ENCODE measurements at places on chromosomes 12 and 14.

- no peak for DNase-seq
Measured at GRCh38 chr12:88638966-88639760, 58.9 kb upstream of the KITLG start.

GRCh38 chr12:101982307-101982706 lies 79.5 kb downstream of the WASHC3 start:
- no peak for DNase-seq

DNA sequence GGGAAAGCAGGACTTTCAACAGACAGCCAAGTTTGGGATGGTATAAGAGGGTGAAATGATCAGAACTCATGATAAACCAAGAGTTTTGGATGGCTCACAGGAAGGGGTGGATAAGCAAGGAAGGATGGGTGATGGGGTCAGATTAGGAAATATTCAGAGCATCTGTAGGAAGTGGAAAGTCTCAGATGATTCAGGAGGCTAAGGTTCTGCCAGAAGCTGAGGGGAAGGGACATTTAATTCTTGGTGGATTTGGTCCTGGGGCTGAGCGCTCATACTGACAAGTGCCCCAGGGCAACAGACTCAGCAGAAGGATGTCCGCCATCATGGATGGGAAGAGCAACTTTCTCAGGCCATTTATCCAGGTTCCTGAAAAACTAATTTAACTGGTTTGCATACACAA lies 28.4 kb upstream of the BDKRB2 start:
- no peak for DNase-seq

GRCh38 chr14:100031506-100032281 lies 33.5 kb upstream of the EVL start:
- no peak for DNase-seq

GRCh38 chr14:91884664-91885063 lies 17.3 kb upstream of the TC2N start:
- no peak for DNase-seq

DNA sequence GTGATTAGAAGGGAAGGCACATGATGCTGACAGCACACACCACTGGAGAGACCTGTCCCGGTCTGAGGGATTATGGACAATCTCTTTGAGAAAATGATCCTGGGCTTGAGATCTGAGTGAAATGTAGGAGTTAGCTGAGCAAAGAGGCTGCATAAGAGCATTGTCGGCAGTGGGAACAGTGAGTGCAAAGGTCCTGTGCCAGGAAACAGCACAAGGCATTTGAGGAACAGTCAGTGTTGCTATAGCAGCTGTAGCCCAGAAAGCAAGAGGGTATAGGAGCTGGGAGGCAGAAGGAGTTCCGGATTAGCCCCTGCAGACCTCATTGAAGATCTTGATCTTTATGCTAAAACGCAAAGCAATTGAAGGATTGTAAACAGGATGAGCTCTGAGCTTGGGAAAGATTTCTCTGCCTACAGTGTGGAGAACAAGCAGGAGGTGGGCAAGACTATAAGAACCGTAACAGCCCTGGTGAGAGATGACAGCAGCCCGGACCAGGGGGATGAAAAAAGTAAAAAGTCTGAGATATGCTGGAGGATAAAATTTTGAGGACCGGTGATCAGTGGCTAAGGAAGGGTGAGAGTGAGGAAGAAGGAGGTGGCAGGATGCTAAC lies 28.5 kb downstream of the CFL2 start:
- DNase-seq = no peak

DNA sequence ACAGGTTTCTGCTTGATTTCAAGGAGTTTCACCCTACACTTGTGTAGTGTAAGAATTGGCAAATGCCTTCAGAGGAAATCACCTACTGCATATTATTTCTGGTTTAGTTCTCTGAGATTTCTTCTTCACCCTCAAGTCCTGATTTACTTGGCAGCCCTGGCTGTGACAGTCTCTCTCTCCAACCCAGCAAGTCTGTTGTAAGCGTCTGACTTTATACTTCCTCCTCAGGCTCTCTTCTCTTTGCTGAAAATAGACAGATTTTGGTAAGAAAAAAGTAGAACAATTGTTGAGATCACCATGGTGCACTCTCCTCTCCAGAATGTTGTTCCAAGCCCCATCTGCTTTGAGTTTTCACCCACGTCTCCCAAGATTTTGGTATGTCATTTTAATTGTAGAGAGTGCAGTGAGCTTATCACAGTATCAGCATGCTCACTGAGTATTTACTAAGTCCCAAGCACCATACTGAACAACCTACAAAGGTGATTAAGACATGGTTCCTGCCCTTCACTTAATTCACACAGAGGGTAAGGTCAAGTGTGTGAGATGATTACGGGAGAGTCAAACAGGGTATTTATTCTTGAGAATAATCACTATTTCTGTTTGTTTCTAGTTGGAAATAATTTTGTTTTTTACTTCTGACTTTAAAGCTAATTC lies 148.7 kb downstream of the MDGA2 start:
- DNase-seq = no peak

GRCh38 chr12:116423094-116423493 lies 136.1 kb upstream of the MAP1LC3B2 start:
- DNase-seq = no peak

DNA sequence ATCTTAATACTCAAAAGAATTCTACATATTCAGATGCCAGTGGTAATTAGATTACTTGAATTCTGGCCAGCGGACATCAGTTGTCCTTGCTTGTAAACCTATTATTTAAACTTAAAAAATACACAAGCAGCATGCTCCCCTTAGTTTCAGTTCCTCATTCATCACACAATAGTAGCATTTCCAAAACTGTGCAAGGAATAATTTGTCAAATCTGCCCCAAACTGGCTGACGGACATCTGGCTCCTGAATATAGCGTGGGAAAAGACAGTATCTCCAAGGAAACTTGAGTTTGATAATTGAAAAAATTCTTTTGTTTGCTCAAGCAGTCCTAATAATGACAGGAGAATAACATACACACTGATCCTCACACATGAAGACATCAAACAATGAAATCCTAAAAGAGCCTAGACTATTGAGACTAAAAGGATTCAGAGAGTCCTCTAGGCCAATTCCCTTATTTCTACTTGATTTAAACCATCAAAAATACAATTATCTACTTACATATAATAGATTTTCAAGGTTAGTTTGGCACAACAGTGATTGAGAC lies 90.4 kb downstream of the KIF21A start:
- DNase-seq = no peak

DNA sequence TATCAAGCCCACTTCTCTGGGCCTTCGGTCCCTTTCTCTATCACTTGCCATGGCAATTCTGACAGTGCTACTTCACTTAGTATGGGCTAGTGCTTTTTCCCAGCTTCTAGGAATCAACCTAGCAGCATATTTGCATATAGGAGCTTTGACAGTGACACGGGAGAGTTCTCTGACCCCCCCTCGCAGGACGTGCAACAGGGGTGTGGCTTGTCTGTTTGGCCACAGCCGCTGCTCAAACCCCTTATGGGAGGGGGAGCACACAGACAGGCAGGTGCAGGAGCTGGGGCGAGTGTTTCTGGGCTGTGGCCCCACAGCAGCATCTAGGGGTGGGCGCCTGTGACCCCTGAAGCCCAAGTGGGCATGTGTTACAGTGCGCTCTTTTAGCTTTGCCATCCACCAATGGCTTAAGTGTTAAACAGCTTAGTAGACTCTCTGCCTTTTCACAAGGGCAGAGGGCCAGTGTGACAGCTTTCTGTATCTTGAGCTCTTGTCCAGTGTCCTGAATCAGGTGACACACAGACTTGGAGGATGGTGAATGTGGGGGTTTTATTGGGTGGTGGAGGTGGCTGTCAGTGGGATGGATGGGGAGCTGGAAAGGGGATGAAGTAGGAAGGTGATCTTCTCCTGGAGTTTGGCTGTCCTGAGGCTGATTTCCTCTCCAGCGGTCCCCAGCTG lies 229.3 kb downstream of the PCNX1 start:
- DNase-seq = no peak

DNA sequence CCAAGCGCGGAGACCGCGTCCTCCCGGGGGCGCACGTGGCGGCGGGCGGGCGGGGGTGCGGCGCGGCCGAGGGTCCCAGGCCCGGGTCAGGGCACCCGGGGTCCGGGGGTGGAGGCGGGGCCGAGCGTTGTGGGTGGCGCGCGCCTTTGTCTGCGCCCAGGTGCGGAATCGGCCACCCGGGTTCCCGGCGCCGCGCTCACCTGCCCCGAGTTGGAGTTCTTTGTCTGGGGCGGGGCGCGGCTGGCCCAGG lies 50.1 kb downstream of the LRCOL1 start:
- peak; percentile 31 for DNase-seq

GRCh38 chr12:23446746-23447145 lies 502.7 kb downstream of the SOX5 start:
- no peak for DNase-seq

DNA sequence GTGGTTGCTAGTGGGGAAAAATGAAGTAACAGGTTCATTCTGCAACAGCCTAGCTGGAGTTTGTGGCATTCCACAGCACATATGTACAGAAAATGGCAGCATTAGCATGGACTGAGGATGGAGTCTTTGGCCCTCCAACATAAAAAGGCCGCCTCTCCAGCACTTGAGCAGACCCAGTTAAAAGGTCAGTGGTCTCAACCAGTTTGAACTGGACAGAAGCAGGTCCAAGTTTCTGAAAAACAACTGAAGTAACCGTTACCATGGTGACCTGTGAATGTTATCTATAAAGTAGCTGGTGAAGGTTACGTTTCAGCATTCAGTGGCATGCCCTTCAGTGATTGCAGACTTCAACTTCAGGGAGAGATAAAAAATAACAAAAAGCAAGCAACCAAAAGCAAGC lies 34.1 kb upstream of the OR10AD1 start:
- DNase-seq = no peak

GRCh38 chr12:94618995-94619695 lies 31.2 kb downstream of the TMCC3 start:
- no peak for DNase-seq

DNA sequence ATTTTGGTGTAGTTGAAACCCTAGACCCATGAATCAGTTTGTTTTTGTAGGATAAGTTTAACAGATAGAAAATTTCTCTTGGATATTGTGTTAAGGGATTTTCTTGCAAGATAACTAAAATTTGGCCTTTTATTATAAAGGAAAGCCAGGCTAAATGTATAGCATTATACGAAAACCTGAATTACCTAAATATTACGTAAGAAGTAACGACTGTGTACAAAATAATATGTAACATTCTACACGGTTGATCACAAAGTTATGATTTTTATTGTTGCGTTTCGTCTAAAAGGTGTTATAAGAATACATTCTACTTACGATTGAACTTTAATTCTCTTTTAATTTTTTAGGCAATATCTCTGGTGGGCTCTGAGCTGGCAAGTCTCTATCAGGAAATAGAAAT lies 63.9 kb downstream of the KNTC1 start:
- DNase-seq = no peak

DNA sequence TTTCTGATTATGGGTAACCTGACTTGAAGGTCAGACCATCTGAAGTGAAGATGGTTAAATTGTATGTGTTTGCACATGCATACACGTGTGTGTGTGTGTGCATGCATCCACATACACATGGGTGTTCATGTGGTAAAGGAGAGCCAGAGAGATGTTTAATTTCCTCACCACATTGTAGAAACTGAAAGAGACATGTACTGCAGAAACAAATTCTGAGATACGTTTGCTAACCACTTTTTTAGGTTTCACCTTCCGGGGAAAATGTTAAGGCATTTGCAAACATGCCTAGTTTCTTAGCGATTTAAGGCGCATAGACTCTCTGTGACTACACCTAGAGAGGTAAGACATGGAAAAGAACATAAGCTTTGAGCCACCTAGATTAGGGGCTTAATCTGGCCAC lies 362.9 kb downstream of the RAD51B start:
- DNase-seq = no peak

DNA sequence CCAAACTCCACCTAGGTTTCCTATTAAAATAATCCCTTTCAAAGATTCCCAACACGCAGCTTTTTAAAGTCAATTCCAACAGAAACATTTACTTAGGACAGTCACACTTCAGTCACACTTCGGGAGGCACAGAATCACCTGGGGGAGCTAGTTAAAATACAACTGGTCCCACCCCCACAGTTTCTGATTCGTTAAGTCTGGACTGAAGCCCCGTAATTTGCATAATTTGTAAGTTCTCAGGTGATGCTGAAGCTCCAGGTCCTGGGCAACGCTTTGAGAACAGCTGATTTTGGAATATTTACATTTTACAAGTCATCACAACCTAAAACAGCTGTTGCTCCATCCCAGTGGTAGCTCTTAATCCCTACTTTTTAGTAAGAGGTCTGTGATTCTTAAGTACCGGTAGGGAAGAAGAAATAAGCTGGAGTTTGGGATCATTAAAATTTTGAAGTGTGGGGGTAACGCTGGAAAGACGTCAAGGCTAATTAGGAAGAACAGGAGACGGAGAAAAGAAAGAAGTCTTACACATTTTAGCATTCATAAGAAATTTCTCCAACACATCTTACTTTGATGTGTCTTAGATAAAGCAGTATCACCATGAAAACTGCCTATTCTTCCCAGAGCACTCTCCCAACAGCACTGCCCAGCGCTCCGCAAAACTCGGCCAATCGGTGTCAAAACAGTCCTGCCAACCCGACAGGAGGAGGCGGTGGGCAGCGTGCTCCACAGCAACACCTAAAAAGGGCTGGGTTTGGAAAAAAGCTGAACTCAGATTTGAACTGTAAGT lies 1.1 kb downstream of the IPO8 start:
- no peak for DNase-seq

DNA sequence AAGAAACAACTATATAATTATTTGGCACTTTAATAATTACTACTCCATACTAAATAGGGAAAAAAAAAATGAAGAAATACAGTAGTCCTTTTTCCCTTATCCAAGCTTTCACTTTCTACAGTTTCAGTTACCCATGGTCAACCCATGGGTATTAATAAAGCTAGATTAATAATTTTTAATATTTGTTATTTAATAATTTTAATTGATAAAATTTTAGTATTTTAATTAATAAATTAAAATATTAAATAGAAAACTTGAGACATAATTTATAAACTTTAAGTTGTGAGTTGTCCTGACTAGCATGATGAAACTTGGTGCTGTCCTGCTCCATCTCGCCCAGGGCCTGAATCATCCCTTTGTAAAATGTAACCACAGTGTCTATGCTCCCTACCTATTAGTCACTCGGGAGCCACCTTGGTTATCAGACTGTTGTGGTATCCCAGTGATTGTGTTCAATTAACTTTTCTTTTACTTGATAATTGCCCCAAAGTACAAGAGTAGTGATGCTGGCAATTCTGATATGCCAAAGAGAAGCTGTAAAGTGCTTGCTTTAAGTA lies 71.8 kb downstream of the PAWR start:
- no peak for DNase-seq

DNA sequence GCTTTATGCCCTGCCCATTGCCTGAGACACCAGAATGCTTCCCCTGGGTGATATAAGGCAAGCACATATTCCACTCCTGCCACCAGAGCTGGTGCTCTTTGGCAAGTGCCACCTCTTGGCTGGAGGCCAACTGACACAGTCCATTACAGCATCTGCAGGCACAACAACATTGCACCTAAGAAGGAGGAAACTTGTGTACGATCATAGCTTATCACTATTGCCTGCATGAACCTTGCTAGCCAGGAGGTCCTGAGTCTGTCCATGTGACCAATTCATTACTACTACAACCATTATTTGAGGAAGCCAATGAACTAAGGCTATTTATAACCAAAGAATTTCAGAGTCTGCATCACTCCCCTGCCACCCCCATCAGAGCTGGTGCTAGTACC lies 119.8 kb upstream of the SCAF11 start:
- no peak for DNase-seq

- no peak for DNase-seq
Measured at GRCh38 chr12:52578469-52578868, 4.8 kb upstream of the KRT74 start.

GRCh38 chr12:85527192-85527591 lies 247.2 kb downstream of the ALX1 start:
- DNase-seq = no peak

GRCh38 chr14:34363733-34364134 lies 98.3 kb downstream of the SPTSSA start:
- no peak for DNase-seq
